Cardiac ventricle fibroblast (primary cell): ENCODE measurements at places on chromosomes 3 and 15. TPM values are rescaled to one million over a fixed set of nuclear protein-coding genes. Genes with fewer than 3 reads are reported as not detected.

Gene GOLGA6L25
- total RNA-seq: not detected in 2 replicates

Gene ERC2
- not detected in 2 replicates for total RNA-seq

Gene GOLGA6L2
- total RNA-seq: not detected in 2 replicates

Gene TGM5
- total RNA-seq: not detected in 2 replicates

Gene RYR3
- 0.06 and 0.10 TPM in 2 replicates for total RNA-seq

Gene ANKRD34C
- total RNA-seq: not detected in 2 replicates

Gene RHOV
- not detected in 2 replicates for total RNA-seq

Gene EPHA6
- total RNA-seq: not detected in 2 replicates

Gene ARRDC4
- 7.0 and 9.8 TPM in 2 replicates for total RNA-seq

Gene SMCO1
- not detected in 2 replicates for total RNA-seq

Gene CCR9
- not detected in 2 replicates for total RNA-seq

Gene C3orf49
- not detected in 2 replicates for total RNA-seq

Gene SELENOS
- total RNA-seq: 57.1 and 92.3 TPM in 2 replicates

Gene PLCB2
- total RNA-seq: 0.10 and 0.25 TPM in 2 replicates

Gene AGBL1
- total RNA-seq: not detected in 2 replicates

Gene FOXB1
- not detected in 2 replicates for total RNA-seq

Gene PIGZ
- total RNA-seq: 10.6 and 13.3 TPM in 2 replicates

Gene SCAANT1
- not detected in 2 replicates for total RNA-seq

Gene NEO1
- total RNA-seq: 23.2 and 25.7 TPM in 2 replicates

Gene CHRNA5
- 0.29 and 3.5 TPM in 2 replicates for total RNA-seq

Gene LTF
- total RNA-seq: not detected in 2 replicates

Gene NISCH
- total RNA-seq: 38.9 and 44.1 TPM in 2 replicates

Gene CPNE4
- total RNA-seq: not detected in 2 replicates

Gene GHRL
- not detected in 2 replicates for total RNA-seq

Gene OSTN
- total RNA-seq: not detected in 2 replicates

Gene LINGO1
- total RNA-seq: 0.15 and 1.4 TPM in 2 replicates

Gene MESP1
- total RNA-seq: 1.2 and 2.1 TPM in 2 replicates

Gene OR5K2
- not detected in 2 replicates for total RNA-seq

Gene RASSF1
- total RNA-seq: 18.4 and 23.3 TPM in 2 replicates

Gene SPESP1
- 6.0 and 8.1 TPM in 2 replicates for total RNA-seq

Gene ZNF80
- total RNA-seq: not detected in 2 replicates

Gene DUOXA1
- not detected in 2 replicates for total RNA-seq

Gene PRTG
- total RNA-seq: 0.87 and 2.9 TPM in 2 replicates

Gene LIPC
- total RNA-seq: 0.20 and 0.75 TPM in 2 replicates

Gene AADACL2
- total RNA-seq: not detected in 2 replicates

Gene HYKK
- total RNA-seq: 4.0 and 8.0 TPM in 2 replicates

Gene PATL2
- total RNA-seq: 0.10 and 0.12 TPM in 2 replicates

Gene ABHD5
- 13.9 and 16.2 TPM in 2 replicates for total RNA-seq

Gene DPPA4
- not detected in 2 replicates for total RNA-seq

Gene RLBP1
- total RNA-seq: not detected in 2 replicates

Gene ZDHHC23
- 0.56 and 1.1 TPM in 2 replicates for total RNA-seq

Gene GOLGA8S
- 0.19 and 0.39 TPM in 2 replicates for total RNA-seq

Gene PTX3
- 457 and 493 TPM in 2 replicates for total RNA-seq

Gene ADAMTS9
- 12.2 and 13.1 TPM in 2 replicates for total RNA-seq

Gene AADAC
- total RNA-seq: 6.0 and 9.0 TPM in 2 replicates

Gene CYB561D2
- 21.4 and 29.5 TPM in 2 replicates for total RNA-seq

Gene NPAP1
- not detected in 2 replicates for total RNA-seq

Gene CCR1
- 0.34 TPM in 1 of 2 replicates, not detected in the other for total RNA-seq

Gene KNG1
- not detected in 2 replicates for total RNA-seq

Gene ARL8B
- 34.3 and 35.7 TPM in 2 replicates for total RNA-seq

Gene ARHGAP11A
- total RNA-seq: 2.6 and 4.2 TPM in 2 replicates

Gene GOLGA8H
- 0.15 and 0.81 TPM in 2 replicates for total RNA-seq

Gene LRRC2
- 0.10 and 0.37 TPM in 2 replicates for total RNA-seq

Gene FAIM
- total RNA-seq: 4.6 and 9.8 TPM in 2 replicates

Gene FAM107A
- total RNA-seq: 1.2 TPM in 2 replicates

Gene PRR23B
- total RNA-seq: not detected in 2 replicates

Gene SUCLG2
- total RNA-seq: 39.3 and 43.9 TPM in 2 replicates
